ENCODE measurements at places on chromosomes 13 and 19.

DNA sequence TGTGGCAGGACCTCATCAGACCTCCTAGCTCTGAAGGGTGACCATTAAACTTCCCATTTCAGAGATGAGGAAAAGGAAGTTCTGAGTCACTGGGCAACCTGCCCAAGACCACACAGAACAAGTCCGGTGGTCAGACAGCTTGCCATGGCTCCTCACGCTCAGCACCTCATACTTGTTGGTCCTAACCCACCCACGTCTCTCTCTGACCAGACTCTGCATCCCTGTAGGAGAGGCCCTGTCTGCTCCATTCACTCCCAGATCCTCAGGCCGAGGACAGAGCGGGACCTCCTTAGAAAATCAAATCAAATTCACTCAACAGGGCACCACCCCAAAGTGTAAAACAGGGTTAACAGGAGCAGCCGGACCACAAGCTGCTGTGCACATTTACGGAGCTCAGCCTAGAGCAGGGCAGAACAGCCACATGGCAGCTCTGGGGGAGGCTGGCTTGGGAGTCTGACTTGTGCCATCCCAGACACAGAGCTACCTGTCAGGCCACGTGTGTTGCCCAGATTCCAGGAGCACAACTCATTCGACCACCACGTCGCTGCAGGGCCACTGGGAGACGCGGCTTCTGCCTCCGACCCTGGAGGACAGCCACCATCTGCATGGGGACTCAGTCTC lies 1.7 kb downstream of the MIER2 start:
- DNase-seq, result no peak

- DNase-seq, result no peak
These were observed 1124.5 kb upstream of the ATXN8OS start for GRCh38 chr13:68982961-68983619.

DNA sequence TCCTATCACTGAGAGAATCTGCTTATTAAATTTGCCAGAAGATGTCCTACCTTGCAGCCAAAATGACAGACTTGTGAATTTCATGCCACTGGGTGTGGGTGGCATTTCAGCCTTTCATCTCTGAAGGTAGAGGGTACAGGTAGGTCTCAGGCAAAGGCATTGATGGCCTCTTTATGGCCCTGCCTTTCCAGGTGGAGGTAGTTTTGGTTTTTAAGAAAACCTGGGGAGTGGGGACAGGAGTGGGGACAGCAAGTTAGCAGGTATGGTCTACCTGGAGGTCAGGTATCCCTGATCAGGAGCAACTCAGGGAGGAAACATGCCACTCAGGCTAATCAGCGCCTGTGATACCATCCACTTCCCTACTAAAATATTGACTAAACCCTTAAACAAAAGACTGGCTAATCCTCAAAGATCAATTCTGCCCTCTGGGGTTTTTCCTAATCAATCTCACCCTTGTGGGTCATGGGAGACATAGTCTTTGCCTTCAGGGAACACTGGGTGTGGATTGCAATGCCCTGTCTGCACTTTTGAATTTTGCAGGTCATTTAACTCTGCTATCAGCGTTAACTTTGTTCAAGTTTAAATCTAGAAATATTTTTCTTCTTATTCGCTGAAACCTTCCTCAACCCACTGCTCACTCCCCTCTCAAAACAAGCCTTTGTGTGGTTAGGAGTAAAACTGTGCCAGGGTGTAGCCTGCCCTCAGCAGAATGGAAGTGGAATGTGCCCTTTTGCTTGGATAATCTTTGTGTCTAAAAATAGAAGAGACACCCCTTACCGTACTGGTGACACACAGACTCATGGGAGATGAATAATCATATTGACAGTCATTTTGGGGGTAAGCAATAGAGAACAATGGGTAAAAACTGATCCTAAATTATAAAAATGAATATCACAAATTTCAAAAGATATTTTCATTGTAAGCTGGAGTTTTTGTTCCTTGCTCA lies 233.7 kb downstream of the COG6 start:
- DNase-seq, result no peak

- no peak for DNase-seq
These were observed 800.5 kb downstream of the SLITRK6 start for GRCh38 chr13:84998681-84999080.

DNA sequence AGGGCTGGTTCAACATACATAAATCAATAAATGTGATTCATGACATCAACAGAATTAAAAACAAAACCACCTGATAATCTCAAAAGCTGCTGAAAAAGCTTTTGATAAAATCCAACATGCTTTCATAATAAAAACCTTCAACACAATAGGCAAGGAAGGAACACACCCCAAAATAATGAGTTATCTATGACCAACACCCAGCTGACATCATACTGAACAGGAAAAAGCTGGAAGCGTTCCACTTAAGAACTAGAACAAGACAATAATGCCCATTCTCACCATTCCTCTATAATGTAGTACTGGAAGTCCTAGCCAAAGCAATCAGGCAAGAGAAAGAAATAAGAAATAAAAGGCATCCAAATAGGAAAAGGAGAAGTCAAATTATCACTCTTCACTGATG lies 116.2 kb upstream of the FREM2 start:
- no peak for DNase-seq

- no peak for DNase-seq
These were observed 156.8 kb downstream of the RGCC start for GRCh38 chr13:41613984-41614661.

DNA sequence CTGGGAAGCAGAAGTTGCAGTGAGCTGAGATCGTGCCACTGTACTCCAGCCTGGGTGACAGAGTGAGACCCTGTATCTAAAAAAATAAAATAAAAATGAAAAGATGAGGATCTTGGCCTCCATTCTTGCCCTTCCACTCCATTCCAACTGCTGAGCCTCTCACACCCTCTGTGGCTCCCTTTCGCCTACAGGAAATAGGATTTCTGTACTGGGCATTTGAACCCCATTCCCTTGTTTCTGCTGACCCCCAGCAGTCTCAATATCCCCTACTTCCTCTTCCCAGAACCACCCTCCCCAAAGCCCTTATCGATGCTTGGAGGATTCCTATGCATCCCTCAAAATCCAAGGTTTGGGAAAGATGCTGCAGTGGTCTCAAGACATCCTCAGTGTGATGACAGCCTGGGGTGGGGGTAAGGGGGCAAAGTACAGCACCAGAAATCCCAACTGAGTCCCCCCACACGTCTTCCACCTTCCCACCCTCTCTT lies 12.5 kb upstream of the GDF15 start:
- no peak for DNase-seq

GRCh38 chr13:83531022-83531421 lies 351.3 kb downstream of the SLITRK1 start:
- DNase-seq, result no peak

GRCh38 chr13:99721606-99722337 lies 220.5 kb downstream of the TM9SF2 start:
- DNase-seq, result no peak

- DNase-seq, result no peak
These were observed 117.6 kb downstream of the DNAJC15 start for GRCh38 chr13:43140985-43141384.

DNA sequence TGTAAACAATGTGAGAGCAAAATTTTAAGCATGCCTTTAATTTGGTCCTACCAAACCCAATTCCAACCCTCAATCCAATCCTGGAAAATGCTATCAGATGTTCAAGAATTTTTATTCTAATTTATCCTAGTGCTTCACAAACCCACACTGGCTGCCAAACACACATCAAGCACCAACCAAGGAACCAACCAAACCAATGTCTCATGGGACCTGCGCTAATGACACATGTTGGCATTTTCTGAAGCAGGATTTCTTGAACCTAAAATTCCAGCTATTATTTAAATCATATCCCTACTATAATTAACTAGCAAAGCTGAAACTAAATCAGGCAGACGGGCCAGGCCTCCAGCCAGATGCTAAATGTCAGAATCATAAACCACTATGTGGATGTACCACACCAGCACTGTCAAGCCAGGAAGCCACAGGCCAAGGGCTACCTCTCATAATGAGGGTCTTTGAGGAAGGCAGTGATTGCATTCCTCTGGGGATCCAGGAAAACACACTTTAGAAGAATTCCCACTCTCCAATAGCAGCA lies 5.8 kb downstream of the LATS2 start:
- DNase-seq, result no peak

- no peak for DNase-seq
These were observed 39.9 kb downstream of the TMTC4 start for GRCh38 chr13:100634696-100635095.

- no peak for DNase-seq
These were observed 371.4 kb downstream of the UQCRFS1 start for GRCh38 chr19:28841531-28841930.

GRCh38 chr19:12265921-12266704 lies 28.6 kb downstream of the ZNF44 start:
- DNase-seq, result no peak

- no peak for DNase-seq
These were observed 81.7 kb upstream of the KLHL1 start for GRCh38 chr13:70189981-70190380.

GRCh38 chr13:91169321-91170050 lies 178.0 kb upstream of the MIR17HG start:
- no peak for DNase-seq

- no peak for DNase-seq
These were observed 350.5 kb downstream of the KCNRG start for GRCh38 chr13:50365408-50366391.

DNA sequence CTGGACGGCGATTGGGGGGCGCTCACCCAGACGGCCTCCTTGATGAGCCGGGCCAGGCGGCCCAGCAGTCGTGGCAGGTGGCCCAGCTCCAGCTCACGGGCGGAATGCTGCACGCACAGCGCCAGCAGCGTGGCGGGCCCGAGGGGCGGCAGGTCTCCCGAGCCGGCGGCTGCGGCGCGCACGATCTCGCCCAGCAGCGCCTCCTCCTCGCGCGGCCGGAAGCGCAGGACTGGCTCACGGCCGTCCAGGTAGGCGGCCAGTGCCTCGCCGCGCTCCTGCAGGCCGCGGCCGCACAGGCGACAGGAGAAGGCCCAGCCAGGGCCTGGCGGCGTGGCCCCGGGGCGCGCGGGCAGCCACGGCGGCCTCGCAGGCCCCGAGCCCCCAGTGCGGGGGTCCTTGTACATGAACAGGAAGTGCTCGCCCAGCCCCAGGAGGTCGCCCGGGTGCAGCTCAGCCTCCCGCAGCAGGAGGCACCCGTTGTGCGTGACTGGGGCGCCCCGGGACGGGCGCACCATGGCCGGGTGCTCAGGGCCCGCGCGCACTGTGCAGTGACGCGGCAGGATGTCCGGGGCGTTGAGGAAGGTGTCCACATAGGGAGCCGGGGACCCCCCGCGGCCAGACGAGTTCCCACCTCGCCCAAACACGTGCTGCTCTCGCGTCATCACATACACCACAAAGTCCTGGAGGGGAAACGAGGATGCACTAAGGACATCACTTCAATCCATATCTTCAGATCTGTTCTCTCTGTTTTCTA lies 9.6 kb upstream of the MAMSTR start:
- no peak for DNase-seq

DNA sequence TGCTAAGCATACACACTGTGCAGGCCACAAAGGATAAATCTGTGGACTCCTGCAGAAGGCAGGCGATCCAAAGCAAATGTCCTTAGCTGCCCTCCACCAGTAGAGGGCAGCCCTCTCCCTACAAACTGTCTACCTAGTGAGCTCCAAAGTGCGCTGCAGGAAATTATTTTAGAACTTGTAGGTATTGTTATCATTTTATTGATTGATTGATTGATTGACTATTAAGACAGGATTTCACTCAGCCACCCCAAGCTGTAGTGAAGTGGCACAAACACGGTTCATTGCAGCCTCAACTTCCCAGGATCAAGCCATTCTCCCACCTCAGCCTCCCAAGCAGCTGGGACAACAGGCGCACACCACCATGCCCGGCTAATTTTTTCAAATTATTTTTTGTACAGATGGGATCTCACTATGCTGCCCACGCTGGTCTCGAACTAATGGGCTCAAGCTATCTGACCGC lies 37.3 kb downstream of the RNF6 start:
- peak; percentile 88 for DNase-seq

Data from Peyer's patch (tissue), 4 donors.